ENCODE measurements at places on chromosomes 1 and 21. TPM values are rescaled to one million over a fixed set of nuclear protein-coding genes. Genes with fewer than 3 reads are reported as not detected.

SAMD11 gene
- 0.38 TPM for total RNA-seq

HPCAL4 gene
- 0.04 TPM for total RNA-seq

OR2L3 gene
- total RNA-seq, result not detected

PGBD5 gene
- total RNA-seq, result 0.31 TPM

TIPRL gene
- 64.4 TPM for total RNA-seq

RPRD2 gene
- 21.6 TPM for total RNA-seq

RPTN gene
- not detected for total RNA-seq

SYT11 gene
- total RNA-seq, result 0.18 TPM

All from K562 (cell line).